ENCODE measurements at places on chromosomes 13 and 19. TPM values are rescaled to one million over a fixed set of nuclear protein-coding genes. Genes with fewer than 3 reads are reported as not detected.

Gene CYP4F3
- total RNA-seq = not detected

Gene ZIC2
- not detected for total RNA-seq

Gene ANKLE1
- total RNA-seq = 0.17 TPM

Gene RNF225
- total RNA-seq = 0.66 TPM

Gene ZNF560
- 2.2 TPM for total RNA-seq

Gene MBD3L3
- total RNA-seq = not detected

Gene OSCAR
- total RNA-seq = 0.33 TPM

Gene ATP5F1D
- total RNA-seq = 51.5 TPM

Measured in smooth muscle cell of trachea (primary cell).